BJ (cell line): ENCODE measurements at places on chromosomes 12 and 14.

- no peak for DNase-seq
These were observed 34.1 kb upstream of the SMOC1 start for GRCh38 chr14:69845050-69845581.

GRCh38 chr12:64450711-64451486 lies 1.0 kb upstream of the TBK1 start:
- DNase-seq: no peak

DNA sequence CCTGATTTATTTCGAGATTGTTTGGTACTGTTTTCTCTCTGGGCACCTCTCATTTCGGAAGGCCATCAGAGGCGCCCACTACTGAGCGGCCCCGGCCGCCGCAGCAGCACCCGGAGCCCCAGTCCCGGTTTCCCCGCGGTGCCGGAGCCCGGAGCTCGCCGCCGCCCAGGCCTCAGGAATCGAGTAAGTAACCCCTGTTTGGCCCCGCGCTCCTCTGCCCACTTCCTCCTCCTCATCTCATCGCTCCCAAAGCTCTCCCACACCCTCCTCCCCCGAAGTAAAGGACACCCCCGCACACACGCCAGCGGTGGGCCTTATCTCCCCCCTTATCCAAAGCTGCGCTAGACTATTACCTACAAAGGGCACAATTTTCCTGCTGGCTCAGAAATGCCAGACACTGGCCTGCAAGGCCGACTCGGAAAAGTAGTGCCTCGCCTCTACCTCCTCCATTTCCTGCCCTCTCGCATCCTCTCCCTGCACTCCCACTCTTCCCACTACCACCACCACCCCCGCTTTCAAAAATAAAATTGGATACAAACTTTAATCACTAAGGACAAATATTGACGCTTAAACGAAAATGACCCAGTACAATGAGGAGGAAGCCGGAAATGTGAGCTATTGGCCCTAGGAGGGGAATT lies 637 bp upstream of the FOXG1 start:
- DNase-seq: no peak

GRCh38 chr14:72264716-72265115 lies 332.5 kb downstream of the RGS6 start:
- DNase-seq: no peak

- no peak for DNase-seq
These were observed 59.5 kb downstream of the CKB start for GRCh38 chr14:103463149-103463548.

GRCh38 chr14:43539210-43539609 lies 967.9 kb downstream of the FSCB start:
- no peak for DNase-seq

DNA sequence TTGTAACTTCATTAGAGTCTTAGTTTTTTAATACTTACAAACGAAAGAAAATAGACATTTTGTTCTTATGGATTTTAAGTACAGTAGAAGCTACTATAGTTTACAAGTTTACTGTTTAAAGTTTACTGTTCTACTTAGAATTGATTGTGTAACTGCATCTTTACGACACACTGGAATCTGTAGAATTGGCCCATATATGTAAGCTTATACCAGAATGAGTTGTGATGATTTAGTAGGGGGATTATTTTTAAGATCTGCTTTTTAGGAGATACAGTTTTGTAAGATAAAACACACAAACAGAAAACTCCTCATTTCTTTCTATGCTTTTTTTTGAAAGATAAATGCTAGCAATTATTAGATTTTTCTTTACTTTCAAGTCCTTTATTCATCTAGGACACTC lies 30.2 kb upstream of the NAV3 start:
- no peak for DNase-seq

DNA sequence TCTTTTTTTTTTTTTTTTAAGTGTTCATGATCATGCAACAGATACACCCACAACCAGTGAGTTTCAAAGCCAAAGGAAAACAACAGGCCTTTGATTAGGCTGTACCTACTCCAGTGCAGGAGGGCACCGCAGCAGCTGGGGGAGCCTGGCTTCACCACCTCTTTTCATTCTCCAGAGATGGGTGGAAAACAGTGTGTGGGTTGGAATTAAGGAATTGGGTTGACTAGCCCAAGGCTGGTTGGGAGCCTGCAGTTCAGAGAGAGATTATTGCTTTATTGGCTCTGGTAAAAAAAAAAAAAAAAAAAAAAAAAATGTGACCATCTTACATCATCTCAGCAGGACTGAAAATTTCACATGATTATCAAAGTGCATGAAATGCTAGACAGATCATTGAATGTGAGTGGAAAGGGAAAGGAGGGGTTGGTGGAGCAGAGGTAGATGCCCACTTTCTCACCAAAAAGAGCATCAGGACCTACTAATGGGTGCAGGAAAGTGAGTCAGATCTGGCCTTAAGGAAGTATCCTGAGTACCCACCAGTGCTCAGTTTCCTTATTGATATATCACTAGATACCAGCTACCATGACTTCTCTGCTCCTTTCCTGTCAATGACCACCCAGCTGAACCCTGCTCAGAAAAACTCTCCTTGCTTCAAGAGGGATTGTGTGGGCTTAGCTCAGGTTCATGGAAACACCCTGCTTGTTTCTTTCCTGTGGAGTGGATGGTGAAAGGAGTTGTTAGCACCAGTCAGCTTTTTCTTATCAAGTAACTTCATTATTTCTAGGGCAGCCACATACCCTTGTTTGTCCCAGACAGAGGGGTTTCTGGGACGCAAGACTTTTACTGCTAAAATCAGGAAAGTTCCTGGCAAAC lies 54.8 kb upstream of the DYRK2 start:
- no peak for DNase-seq

DNA sequence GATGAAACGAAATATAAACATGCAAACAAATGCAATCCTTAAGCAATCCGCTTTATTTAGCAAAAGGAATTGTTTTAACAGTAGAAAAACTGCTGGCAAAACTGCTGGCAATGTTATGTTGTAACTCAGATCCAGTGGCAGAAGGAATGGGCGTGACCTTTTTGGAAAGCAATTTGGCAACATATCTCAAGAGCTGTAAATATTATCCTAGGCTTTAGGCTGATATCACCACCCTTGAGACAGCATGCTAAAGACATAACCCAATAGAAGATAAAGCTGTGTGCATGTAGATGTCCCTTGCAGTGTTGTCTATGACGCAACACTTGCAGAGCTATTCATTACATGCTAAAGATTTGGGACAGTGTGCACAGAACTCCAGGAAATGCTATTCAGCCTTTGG lies 138.5 kb downstream of the DICER1 start:
- no peak for DNase-seq

- DNase-seq: peak; percentile 4
These were observed 41.4 kb downstream of the COX16 start for GRCh38 chr14:70317969-70318634.

DNA sequence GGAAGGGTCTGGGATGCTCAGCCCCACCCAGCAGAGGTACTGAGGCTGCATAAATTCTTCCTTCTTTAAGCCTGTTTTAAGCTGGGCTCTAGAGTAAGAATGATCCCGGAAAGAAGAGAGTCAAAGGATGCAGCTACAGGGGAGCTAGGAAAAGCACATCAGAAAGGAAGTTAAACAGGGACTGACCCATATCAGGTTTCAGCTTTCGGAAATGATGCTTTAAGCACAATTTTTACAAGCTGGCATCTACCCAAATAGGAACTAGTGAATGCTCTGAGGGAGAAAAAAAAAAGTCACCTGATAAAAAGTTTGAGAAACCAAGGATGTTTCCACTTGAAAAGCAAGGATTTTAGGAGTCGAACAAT lies 22.0 kb downstream of the TSPAN8 start:
- DNase-seq: no peak

DNA sequence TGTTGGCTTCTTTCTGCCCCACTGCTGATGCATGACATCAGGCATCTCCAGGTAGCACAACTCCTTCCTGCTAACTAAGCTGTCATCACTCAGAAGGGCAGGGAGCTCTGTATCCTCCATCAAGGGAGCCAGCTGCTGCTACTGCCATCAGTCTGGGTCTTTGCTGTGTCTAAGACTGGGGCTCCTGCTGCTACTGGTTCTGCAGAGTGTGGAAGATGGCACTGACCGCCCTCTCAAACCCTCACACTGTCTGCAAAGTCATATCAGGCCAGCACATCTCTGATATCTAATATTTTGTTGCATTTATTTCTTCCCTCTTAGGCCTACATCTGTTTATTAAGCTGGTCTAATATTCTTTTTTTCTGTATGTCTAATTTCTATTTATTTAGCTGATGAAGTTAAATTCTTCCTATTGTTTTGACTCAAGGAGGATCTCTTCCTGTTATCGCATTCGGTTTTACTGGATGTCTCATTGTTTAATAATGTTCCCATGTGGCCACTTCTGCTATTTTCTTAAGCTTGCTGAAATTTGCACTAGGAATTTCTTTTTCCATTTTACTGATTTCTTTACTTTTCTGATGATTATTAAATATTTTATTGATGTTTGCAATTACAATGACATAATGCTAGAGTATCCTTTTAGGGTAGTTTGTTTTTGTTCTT lies 7.6 kb upstream of the E2F7 start:
- no peak for DNase-seq

DNA sequence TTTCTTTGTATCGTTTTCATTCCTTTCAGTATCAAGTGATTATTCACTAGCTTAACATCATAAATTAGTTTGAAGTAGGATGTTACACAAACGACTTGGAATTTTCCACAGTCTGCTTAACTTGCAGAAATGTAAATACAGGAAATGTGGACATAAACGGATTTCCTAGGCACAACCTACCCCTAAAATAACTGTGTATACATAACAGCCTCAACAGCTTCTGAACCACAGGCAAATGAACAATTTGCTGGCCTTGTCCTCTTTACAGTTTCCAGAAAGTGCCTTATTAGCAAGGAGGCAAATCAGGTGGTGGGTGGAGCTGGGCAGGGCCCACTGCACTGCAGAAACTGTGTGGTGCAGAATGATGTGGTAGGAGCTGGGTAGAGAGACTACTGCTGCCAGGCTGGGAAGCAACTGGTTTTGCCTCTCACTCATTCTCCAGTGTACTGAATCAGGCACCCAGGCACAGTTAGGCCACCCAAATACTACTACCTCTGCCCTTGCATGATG lies 14.1 kb downstream of the DRAM1 start:
- peak; percentile 74 for DNase-seq

- peak; percentile 6 for DNase-seq
These were observed 32.4 kb downstream of the DENND5B start for GRCh38 chr12:31558521-31558920.

DNA sequence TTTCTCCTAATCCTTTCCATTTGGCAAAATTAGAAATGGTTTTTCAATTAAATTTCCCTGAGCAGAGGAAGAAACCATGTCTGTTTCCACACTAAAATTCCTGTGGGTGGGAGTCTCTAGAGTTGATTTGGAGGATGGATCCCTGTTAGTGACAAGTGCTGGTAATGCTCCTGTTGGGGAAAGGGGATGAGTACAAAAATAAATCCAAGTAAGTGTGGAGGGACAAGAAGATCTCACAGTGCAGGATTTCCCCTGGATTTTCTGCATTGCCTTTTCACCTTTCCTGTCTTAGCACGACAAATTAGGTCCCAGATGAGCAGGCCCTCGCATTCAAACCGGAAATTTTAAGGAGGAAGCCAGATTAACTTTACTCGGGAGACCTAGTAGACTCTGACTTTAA lies 107.5 kb downstream of the DAD1 start:
- DNase-seq: no peak

DNA sequence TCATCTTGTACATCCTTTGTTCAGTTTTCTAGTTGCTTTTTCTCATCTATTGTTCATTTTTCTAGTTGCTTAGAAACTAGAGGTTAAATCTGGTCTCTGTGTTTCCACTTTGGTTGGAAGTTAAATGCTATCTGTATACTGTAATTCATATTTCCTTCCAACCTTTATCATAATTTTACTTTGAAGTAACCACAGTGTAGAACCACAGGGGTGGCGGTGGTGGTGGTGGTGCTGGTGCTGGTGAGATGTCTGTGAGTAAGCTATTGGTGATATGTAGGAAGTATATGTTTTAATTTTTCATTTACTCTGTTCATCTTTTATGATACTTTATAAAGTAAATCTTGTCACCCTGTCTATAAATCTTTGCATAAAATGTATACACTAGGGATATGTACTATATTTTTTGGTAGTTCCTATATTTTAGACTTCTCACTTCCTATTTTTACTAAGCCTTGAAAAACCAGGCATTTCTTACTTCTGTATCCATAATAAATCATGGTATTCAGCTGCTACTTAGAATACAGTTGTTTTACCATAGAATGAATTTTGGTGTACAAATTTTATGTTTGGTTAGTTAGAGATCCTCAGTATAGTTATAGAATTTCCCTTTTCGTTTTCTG lies 31.9 kb downstream of the CCDC91 start:
- DNase-seq: no peak

DNA sequence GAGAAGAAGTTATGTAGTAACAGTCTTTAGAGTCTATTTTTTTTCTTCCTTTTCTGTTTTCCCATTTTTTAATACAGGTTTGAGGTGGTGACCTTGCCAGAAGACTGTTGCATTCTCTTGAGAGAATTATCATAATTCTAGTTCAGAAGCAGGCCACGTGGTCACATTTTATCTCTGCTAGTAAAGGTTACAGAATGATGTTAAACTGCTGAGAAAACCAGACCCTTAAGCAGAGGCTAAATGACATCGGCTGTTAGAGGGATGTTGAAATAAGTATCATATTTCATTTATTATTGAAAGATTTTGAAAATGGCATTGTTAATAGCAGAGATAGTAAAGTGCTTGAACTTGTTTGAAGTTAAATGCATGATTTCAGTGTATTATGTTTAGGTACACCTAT lies 49.2 kb downstream of the BRMS1L start:
- DNase-seq: no peak

DNA sequence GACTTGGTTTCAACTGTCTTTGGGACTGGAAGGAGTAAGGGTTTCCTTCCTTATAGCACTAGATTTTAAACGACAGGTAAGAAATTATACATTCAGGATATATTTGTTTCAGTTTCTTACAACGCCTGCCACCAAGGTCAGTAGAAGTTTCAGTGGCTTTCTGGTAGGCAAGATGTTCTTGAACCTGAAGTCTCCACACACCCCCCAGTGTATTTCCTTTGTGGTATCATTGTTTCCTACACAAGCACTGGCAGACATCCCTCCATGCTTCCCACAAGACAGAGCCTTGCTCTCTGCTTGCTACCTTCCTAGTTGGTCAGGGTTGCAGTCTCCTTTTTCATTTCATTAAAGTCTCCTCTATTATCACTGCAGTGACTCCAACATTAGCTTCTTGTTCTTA lies 283.1 kb downstream of the FLRT2 start:
- DNase-seq: no peak

GRCh38 chr14:50344116-50344775 lies 32.1 kb downstream of the DMAC2L start:
- no peak for DNase-seq

GRCh38 chr14:77086017-77086727 lies 11.9 kb upstream of the CIPC start:
- no peak for DNase-seq
